ENCODE measurements at places on chromosomes 6 and 20.

- no peak for DNase-seq
Measured at GRCh38 chr6:73109659-73110058, 115.6 kb downstream of the KHDC1L start.

- peak; percentile 45 for DNase-seq
Measured at GRCh38 chr20:43963872-43964791, 49.5 kb downstream of the TOX2 start.

DNA sequence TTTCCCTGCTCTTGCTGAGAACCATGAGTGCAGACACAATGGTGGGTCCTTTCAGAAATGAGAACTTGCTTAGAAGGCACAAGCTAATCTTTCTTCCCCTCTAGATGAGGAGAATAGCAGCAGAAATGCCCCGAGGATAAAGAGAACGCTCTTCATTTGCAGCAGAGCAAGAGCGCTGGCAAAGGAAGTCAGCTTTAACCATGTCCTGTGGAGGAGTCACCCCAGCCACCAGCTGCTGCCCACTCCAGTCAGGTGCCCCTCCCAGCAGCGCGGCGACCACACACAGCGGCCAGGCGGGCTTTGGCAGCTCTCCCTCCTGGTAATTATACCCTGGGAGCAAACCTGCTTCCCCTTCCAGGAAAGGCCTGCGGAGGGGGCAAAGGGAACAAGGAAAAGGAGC, 42.4 kb upstream of the EMILIN3 start:
- no peak for DNase-seq

DNA sequence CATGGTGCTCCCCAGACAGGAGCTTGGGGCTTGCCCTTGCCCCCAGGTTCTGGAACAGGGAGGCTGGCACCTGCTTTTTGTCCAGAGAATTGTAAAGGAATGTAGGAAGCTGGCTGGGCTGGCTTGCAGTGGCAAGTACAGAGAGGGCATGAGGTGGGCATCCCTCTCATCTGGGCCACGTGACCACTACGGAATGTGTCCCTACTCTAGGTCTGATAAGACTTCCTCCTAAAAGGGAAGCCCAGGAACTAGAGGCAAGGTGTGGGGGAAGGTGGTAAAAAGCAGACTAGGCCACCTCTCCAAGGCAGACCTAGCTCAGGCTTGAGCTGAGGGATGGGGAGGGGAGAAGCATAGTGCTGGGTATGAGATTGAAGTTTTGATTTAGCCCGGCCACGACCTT, 38.8 kb downstream of the UNC5CL start:
- DNase-seq, result no peak

DNA sequence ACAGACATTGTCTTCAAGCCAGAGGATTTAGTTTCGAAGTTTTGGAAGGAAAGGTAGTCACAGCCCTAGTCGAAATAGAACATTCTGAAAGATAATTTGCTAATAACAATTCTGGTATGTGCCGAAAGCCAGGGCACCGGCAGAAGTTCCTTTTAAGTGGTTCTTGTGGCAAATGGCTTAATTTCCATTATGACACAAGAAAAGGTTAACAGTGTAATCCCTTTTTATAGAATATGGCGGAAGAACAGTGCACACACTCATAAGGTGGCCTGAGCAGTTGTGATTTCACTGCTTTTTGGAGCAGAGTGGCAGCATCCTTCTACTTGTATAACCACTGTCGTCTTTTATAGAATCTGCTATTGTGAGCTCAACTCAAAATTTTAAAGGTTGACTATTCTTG, 152.4 kb downstream of the SASH1 start:
- DNase-seq, result peak; percentile 25

DNA sequence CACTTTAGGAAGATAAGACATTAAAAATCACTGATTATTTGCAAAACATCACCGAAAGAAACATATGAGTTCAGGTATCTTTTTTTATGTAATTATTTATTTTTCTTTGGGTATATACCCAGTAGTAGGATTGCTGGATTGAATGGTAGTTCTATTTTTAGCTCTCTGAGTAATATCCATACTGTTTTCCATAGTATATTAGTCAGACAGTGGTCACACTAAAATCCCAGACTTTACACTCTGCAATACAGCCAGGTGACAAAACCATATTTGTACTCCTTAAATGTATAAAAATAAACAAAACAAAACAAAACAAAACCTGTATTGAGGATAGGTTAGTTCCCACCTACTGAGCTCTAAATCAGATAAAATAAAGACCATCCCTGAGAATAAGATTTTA, 1024.3 kb upstream of the EYS start:
- no peak for DNase-seq

GRCh38 chr20:3812259-3812681, 8.1 kb upstream of the AP5S1 start:
- DNase-seq, result no peak

GRCh38 chr20:3935956-3936340, 46.8 kb downstream of the PANK2 start:
- no peak for DNase-seq

GRCh38 chr6:126516411-126516810, 176.5 kb downstream of the CENPW start:
- DNase-seq, result peak; percentile 17

GRCh38 chr6:44105993-44106740, 21.1 kb downstream of the MRPL14 start:
- peak; percentile 31 for DNase-seq

DNA sequence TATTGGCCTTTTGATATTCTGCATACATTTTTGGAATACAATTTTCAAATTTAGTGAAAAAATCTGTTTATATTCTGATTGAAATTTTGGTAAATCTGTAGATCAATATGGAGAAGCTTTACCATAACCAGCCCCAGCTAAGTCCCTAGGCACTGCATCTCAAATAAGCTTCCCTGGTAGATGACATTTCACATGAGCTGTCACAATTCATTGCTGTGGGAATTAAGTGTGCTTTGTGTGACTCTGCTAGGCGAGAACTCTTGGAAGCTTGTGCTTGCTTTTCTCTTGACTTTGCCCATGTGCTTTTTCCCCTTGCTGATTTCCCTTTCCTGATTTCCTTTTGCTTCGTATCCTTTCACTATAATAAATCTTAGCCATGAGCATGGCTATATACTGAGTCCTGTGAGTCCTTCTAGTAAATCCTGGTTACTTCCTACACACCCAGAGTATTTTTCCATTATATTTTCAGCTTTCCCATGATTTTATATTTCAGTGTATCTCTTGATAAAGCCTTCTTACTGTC, 166.5 kb upstream of the MMS22L start:
- no peak for DNase-seq

- no peak for DNase-seq
Measured at GRCh38 chr6:38065734-38066305, 246.3 kb downstream of the ZFAND3 start.

DNA sequence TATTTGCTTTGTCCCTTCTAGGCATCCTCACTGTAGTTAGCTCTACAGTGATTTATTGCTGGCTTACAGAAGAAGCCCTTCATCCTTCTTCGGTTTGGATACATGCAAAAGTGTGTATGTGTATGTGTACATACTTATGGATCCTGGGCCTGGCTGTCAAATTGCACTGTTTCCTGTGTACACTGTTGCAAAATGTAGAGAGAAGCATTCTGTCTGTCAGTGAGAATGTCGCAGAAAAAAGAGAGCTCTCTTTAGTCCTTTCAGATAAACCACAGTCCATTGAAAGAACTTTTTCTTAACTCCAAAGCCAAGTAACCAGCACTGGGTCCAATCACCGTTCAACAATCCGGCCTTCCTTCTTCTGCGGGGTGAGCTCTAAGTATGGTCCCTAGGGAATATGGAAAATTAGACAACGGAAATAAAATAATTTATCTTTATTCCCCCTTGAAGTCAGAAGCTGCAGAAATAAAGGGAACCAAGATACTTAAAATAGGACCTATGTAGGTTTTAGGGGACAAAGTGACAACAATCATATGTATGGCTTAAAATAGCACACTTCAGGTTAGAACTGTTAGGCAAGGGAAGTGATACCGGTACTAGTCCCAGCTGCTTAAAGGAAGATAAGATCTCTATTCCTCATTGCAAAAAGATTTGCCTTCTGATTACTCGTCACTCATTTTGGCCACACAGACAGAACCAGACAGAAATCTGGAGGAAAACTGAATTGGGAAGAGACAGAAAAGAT, 107.0 kb downstream of the CD83 start:
- DNase-seq, result no peak

- DNase-seq, result no peak
Measured at GRCh38 chr6:45844986-45845385, 170.7 kb downstream of the CLIC5 start.

DNA sequence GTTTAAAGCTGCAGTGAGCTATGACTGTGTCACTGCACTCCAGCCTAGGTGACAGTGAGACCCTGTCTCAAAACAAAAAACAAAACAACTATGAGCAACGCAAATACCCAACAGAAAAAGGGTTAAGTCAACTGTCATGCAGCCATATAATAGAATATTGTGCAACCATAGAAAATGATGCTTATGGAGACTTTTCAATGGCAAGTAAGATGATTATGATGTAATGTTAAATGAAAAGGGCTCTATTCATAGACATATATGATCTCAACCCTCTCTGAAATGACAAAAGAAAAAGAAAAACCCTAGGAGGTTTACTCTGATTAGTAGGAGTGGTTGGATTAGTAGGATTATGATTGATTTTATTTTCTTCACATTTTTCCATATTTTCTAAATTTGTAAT, 41.3 kb upstream of the TBC1D7 start:
- no peak for DNase-seq

DNA sequence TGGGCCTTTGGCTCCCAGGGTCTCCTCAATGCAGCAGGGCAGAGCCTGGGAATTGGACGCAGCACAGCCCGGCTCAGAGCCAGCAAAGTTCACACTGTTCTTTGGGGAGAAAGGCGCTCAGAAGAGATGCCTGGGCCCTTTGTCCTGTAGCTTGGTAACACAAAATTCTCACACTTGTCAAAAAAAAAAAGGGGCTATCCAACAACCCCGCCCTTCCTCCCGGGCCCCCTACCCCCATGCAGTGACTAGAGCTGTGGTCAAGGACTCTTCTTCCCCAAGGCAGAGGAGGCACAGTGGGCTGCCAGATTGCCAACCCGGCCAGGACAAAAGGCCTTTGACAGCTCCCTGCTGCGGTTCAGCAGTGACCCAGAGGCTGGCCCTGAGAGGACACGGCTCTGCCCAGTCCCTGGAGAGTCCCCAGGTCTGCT, 2.0 kb downstream of the NKAIN4 start:
- no peak for DNase-seq

GRCh38 chr6:75273009-75273408, 11.6 kb downstream of the TMEM30A start:
- DNase-seq, result no peak

DNA sequence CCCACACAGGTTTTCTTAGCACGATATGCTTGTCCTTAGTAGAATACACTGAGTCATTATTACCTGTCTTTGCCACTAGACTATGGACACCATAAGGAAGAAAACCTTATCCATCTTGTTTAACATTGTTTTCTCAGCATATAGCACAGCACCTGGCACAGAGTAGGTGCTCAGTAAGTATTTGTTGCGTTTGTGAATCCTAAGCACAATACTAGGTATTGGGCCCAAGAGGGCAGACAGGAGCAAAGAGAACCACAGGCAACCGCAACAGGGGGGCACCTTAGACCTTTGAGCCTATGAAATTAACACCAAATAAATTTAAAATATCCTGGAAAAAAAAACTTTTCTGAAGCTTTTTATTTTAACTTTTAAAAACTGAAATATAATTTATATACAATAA, 3.7 kb upstream of the NCOA6 start:
- DNase-seq, result no peak

DNA sequence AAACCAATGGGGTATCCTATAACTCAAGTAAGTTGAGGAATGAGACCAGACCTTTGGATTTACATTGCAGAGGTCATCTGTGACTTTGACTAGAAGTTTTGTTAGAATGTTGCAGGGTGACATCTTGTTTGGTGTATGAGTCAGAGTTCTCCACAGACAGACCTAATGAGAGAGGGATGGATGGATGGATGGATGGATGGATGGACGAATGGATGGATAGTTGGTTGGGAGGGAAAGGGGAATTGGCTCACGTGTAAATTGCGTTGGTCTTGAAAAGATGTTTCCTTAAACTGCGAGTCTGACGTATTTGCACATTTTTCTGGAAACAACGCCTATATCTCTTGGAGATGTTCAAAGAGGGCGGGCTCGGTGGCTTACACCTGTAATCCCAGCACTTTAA, 1.0 kb upstream of the MTRES1 start:
- no peak for DNase-seq

DNA sequence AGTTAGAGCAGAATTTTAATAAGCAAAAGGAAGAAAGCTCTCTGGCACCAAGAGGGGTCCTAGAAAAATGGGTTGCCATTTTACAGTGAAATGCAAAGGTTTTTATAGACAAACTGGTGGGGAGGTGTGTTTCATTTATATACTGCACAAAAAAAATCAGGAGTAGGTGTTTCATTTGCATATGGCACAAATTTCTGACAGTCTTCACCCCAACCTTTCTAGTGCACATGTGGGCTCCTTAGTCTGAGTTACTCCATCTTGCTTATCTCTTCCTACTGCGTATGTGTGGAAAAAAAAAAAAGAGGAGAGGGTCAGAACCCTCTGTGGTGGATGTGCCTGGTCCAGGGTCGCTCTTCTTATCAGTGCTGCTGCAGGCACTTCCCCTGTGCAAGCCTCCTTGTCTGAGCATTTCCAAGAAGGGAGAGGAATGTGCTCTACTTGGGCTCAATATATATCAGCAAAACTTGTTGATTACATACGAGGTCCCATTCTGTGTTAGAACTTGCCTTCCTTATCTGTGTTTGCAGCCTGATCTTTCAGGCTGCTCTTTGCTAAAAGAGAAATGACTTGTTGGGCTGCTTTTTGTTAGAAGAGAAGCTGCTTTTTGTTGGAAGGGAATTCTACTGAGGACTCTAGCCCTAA, 59.0 kb upstream of the MRAP2 start:
- DNase-seq, result no peak

- DNase-seq, result no peak
Measured at GRCh38 chr6:170207586-170208181, 83.2 kb downstream of the DLL1 start.

DNA sequence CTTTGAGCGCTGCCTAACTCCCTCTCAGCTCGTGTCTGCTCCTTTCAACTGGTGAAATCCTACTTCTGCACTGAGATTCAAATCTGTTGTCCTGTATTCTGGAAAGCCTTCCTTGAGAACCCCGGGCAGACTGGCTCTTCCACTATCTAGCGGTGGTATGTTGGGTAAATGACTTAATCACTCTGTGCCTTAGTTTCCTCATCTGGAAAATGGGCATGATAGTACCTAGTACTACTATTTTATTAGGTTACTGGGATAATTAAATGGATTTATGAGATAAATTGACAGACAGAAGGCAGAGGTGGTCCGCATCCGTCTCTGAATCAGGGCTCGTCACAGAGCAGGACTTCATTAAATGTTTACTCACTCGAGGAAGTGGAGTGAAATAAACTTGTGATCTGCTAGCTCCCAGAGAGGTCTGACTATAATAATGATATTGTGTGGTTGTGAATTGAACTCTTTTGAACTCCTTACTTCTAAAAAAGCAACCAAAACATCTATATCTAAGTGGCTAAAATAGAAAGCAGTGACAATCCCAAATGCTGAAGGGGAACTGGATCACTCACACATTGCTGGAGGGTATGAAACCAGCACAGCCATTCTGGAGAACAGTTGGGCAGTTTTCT, 26.6 kb downstream of the PPP1R16B start:
- DNase-seq, result no peak
